ENCODE measurements at places on chromosomes 11 and 22. TPM values are rescaled to one million over a fixed set of nuclear protein-coding genes. Genes with fewer than 3 reads are reported as not detected.
A peak's percentile ranks its signal among the peaks of the same experiment; 100 is the strongest.

- no peak for DNase-seq
Measured at GRCh38 chr11:12029119-12029518, 20.7 kb upstream of the DKK3 start.

DNA sequence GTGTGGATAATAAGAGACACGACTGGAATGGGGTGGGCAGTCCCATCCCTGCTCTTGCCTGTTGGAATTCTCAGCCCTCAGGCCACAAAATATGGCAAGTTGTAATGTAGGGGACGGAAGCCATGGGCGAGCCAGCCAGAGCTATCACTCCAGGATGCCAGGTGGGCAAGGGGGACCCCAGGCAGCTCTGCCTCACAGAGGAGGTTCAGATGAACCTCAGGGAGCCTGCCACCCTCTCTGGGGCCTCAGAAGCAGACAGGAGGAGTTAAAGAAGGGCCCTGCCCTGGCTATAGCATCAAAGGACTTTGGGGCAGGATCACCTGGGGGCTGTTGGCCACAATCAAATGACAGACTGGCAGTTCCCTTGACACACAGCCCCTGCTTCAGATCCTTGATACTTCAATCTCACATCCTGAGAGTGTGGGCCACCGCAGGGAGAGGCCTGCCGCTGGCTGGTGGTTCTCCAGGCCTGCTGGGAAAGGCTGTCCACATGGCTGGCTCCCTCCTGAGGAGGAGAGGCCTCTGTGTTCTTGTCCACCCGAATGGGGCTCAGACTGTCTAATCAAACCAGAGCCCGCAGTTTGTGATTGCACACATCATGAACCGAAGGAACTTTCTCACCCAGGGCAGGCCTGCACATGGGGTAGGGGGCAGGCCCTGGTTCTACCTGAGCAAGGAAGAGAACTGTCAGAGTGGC is 31.4 kb downstream of the IGLL1 start:
- DNase-seq, result no peak

GRCh38 chr11:93905384-93905783 is 55.0 kb upstream of the VSTM5 start:
- DNase-seq, result no peak

DNA sequence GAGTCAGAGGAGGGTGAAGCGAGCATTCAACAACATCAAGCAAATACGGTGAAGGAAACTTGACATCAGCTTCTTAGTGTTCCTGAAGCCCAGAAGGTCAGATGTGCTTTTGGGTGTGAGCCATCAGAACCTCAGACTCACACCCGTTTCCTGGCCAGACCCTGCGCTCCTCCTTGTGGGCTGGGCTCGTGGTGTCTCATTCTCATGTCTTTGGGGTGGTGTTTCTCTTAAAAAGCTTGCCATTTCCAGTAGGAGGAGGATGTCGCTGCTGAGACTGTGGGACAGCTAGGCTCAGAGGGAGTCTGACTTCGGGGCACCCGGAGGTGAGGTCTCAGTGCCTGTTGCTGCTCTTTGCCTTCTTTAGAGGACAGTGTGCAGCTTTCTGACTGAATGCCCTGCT is 24.2 kb downstream of the PPFIBP2 start:
- DNase-seq, result no peak

- DNase-seq, result peak; percentile 14
Measured at GRCh38 chr11:2775083-2775625, 75.4 kb upstream of the KCNQ1OT1 start.

- no peak for DNase-seq
Measured at GRCh38 chr11:100273066-100273815, 413.8 kb upstream of the ARHGAP42 start.

DNA sequence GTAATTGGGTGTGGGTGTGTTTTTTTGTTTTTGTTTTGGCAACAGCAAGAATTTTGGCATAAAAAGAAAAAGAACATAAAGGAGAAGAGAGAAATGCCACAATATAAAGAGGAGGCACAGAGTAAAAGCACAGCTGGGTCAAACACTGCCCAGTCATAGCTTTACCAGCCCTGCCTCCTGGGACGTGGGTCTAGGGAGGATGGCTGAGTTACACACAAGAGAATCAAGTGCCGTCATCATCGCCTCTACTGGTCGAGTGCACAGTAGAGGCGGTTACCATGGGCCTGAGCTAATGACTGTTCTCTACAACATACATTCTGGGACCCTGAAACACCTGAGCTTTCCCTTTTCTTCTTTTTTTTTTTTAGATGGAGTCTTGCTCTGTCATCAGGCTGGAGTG is 87.6 kb upstream of the BID start:
- DNase-seq, result no peak

GRCh38 chr11:113193946-113194345 is 120.4 kb upstream of the TTC12 start:
- no peak for DNase-seq

DNA sequence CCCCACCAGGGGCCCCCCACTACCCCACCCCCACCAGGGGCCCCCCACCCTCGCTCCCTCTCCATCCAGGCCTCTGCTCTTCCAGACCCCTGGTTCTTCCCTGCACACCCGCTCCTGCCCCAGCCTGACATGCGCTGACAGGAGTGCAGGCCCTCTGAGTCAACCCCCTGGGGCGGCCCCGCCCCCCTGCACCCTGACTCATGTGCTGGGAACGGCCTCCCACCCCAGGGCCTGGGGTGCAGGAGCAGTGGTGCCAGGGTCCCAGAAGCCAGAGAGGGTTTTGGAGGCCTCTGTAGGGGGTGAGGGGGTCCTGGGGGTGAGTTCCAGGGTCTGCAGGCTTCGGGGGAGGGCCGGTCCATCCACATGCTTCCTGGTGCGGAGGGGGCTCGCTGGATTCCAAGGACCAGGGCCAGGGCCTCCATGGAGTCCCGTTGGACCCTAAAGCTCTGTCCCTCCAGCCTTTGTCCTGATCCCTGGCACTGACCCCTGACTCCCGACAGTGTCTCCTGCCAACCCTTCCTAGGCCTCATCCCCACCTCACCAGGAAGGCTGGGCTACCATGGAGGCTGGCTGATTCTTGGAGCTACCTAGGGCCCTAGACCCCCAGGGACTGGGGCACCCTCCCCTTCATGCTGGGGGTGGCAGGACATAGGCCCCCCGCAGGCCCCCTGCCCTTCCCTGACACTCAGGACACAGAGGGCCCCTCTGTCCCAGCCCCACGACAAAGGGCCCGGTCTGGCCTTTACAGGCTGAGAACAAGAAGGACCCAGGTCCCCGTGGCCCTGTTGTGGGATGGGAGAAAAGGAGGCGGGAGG is 583 bp upstream of the PKP3 start:
- peak; percentile 87 for DNase-seq

DNA sequence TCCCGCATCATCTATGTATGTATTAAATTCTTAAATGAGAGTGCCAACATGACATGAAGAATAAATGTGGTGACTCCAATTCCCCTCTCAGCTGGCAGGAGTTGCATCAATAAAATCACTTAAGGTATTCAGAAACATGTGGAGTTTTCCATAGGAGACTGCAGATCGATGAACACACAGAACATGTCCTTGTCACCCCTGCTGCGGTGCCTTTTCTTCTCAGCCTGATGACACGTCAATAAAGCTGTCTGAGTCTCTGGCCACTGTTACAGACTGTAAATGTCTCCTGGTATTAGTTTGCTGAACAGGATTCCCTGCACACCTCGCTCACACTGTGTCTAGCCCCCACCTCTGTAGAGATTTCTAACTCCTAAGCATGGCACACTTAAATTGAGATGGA is 460.5 kb downstream of the LRRC4C start:
- DNase-seq, result no peak

DNA sequence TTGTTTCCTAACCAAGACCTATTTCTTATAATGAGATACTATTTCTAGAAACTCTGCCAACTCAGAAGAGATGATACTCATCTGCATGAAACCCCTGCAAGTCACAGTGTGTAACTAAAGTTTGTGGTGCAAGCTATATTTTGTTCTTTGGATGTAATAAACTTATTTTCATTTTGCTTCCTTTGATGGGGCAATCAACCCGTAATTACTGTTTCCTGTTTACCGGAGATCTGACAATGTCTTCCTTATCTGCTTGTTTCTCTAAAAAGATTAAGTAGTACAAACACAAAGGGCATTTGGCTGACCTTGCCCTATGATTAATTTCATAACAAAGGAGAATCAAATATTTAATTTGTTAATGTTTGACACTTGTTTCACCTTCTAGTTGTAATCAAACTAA is 846.6 kb upstream of the ANO3 start:
- DNase-seq, result no peak

DNA sequence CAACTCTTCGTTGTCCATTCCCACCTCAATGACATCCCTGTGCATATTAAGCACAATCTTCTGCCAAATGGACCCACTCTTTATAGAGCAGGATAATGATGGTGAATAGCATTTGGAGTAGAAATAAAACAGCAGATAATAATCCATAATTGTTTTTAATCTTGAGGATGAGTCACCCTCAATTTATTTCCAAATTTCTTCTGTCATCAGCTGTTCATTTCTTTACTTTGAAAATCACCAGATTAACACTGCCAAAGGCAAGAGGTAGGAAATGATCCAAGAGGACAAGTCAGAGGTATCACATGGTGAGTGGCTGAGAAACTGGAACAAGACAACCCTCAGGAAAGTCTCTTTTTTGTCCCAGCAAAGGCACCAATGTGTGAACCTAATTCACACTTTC is 7.3 kb upstream of the AMBRA1 start:
- DNase-seq, result no peak

GRCh38 chr11:120522021-120522420 is 10.5 kb downstream of the GRIK4 start:
- DNase-seq, result no peak

- no peak for DNase-seq
Measured at GRCh38 chr22:40383905-40384304, 13.5 kb downstream of the SGSM3 start.

DNA sequence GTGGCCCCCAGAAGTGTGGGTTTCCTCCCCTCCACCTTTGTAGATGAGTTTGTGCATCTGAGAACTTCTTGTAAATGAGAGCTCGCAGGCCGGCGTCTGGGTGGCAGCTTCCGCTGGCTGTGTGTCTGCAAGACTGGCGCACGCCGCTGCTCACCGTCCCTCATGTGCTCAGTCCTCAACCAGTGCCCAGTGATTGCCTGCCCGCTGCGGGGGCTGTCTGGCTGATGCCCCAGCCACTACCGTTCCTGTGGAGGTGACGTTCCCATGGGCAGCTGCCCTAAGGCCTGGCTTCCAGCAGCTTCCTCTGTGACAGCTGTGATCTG is 8.8 kb downstream of the TBX1 start:
- DNase-seq, result no peak

- DNase-seq, result no peak
Measured at GRCh38 chr22:42645938-42646568, 3.1 kb downstream of the CYB5R3 start.

DNA sequence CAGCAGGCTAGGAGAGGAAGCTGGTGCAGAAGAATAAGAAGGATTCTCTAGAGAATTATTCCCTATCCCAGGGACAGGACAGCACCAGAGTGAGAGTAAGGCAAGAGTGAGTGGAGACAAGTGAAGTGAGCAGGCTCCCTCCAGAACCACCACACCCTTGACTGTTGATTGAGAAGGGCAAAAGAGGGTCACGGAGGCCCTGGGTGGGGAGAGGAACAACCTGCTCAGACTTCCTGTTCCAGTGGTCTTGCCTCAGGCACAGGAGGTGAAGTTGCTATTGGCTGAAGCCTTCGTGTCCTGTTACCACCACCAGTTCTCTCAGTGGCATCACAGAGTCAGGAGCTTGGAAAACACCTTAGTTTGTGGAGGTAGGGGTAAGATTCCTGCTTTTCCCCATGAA is 51.7 kb upstream of the CCDC89 start:
- no peak for DNase-seq

DNA sequence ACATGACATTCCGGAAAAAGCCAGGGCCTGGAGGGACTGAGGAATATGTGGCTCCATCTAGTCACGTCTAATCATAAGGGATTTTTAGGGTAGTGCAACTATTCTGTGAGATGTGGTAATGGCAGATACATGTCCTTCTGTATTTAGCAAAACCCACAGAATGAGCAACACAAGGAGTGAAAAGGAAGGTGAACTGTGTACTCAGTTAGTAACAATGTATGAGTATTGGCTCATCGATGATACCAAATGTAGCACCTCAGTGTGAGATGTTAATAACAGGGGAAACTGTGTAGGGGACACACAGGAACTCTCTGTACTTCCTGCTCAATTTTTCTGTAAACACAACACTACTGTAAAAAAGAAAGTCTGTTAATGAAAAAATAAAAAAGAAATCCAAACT is 42.0 kb upstream of the CARS1 start:
- no peak for DNase-seq

DNA sequence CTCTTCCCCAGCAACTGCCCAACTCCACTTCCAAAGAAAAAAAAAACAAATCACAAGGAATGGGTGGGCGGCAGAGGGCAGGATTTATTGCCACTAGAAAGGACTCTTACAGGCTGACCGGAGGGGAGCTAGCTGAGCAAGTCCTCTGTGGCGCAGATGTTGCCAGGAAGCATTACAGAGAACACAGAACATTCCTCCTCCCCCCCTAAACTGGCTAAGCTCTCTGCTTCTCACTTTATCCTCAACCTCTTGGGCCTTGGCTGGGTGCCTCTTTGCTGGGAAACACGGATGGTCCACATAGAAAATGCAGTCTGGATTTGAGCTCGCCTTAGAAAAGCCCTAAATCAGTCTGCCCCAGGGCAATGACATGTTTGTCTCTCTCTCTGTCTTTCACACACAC is 12.6 kb upstream of the FJX1 start:
- no peak for DNase-seq

GRCh38 chr11:96708219-96708878 is 318.5 kb downstream of the JRKL start:
- DNase-seq, result no peak

- DNase-seq, result no peak
Measured at GRCh38 chr11:130118165-130118564, 41.4 kb upstream of the ST14 start.

DNA sequence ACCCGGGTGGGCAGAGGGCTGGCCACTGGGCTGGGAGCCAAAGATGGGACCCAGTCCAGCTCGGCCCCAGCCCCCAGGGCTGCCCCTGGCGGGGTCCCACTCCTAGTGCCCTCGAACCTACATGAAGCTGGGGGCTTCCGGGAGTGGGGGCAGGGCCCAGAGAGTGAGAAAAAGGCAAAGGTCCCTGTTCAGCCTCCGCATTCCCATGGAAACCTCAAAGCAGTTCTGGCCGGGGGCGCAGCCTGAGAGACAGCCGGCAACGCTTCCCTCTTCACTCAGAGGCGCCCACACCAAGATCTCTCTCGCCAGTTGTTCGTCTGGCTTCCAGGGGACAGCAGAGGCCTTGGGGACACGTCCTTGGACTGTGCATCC is 22.4 kb upstream of the ARHGAP8 start:
- DNase-seq, result no peak

Gene FOLR1
- total RNA-seq, result not detected

Gene PDGFB
- total RNA-seq, result 11.1 TPM

Gene GAL
- 0.64 TPM for total RNA-seq

Gene THY1
- total RNA-seq, result 23.8 TPM

Gene OOSP2
- not detected for total RNA-seq

Gene CARD18
- not detected for total RNA-seq

Gene CNGA4
- not detected for total RNA-seq

Gene INPP5J
- total RNA-seq, result not detected

Gene DBX1
- total RNA-seq, result not detected

Gene FXYD6
- 16.0 TPM for total RNA-seq

All from breast epithelium (tissue), 4 donors.